Right renal cortex interstitium (tissue), 3 donors: ENCODE measurements at places on chromosomes 11 and 22. TPM values are rescaled to one million over a fixed set of nuclear protein-coding genes. Genes with fewer than 3 reads are reported as not detected.

The SLCO2B1 gene
- 6.7 TPM for polyA plus RNA-seq

The FAM180B gene
- polyA plus RNA-seq: 0.19 TPM

GRCh38 chr11:128871168-128871610 is 4.1 kb upstream of the KCNJ1 start:
- DNase-seq: no peak

- DNase-seq: no peak
Measured at GRCh38 chr11:68735646-68736045, 15.7 kb downstream of the TESMIN start.

DNA sequence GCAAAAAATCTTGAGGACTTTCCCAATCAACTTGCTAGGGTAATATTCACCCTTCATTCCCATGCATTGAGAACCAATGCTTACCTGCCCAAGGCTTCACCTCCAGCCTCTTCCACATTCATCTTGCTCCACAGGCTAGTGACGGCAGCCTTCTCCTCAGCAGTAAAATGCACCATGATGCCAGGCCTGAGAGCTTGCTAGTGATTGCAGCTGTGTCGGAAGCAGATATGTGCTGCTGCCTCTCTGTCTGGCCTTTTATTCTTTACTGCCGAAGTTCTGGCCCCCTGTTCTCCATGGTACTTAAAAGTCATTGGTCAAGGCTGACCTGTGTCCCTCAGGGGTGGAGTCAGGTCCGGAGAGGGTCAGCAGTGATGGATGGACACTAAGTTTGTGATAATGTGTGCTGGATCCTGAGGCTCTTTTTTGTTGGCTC is at the start of gene HBE1:
Gene HBE1, minus strand, starts transcription at position 231 of the 433 bp plus-strand sequence. Its CDS starts 55 bp downstream, at position 176.
- DNase-seq: no peak

DNA sequence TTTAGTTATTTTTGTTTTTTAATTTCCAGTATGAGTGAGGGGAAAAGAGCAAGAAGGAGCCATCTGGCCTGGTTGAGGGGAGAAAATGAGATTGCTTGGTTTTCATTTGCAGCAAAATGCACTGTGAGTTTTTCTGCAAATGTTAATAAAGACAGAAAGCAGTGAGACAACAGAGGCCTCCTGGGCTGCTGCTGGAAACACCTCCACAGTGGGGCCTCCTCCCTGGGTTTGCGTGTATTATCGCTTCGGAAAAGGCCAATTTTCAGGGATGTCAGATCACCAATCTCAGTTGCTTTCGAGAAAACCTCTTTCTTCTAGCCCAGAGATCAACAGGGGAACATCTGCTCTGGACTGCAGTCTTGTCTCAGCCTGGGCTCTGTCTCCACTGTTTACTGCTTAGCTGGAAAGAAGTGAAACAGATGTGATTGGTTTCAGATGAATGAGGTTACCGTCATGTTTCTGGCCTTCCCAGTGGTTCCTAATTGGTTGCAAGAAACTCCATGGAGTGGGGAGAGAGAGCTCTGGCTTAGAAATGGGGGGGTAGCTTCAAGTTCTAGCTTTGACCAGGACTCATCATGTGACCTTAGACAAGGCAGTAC is 17.3 kb downstream of the TSPAN18 start:
- no peak for DNase-seq

DNA sequence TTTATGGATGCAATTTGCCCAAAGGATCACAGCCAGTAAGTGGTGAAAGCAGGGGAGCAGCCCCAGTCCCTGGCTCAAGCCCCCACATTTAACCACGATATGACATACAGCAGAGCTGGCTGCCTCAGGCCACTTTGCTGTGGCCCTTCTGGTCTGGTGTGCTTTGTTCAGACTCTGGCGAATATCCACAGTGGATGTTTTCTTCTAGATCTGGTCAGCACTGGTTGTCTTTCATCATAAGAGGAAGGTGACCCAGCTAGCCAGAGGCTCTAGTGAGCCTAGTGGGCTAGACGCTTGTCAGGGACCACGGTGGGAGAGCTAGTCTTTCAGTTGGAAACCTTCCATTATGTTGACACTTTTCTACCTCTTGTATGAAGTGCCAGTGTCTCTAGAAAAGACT is 42.5 kb downstream of the DGCR2 start:
- DNase-seq: no peak

DNA sequence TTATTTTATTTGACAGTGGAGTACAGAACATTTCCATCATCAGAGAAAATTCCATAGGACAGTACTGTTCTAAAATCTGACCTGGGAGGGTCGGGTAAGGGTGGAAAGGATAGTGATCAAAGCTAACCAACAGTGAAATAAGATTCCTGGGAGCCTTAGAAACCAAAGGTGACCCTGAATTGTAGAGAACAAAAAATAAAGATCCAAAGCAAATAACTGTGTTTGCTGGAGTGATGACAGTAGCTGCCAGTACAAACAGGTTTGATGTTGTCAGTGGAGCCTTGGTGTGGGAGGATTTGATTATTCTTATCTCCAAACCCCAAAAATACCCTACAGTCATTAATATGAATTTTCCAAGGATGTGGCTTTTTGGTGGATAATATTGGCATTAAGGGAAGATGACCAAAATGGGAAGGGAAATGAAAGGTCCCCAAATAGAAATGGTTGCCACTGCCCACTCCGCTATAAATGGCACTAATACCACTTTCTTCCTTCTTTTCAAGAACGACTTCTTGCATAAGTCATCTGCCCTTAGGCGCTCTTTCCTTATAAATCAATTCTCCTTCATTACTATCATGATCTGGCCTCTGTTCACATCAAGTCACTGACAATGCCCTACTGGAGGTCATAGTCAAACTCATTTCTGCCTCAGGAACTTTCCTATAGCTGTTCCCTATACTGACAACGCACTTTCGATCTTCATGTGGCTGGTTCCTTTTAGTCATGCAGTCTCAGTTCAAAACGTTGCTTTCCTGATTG is 44.4 kb downstream of the EHF start:
- no peak for DNase-seq

DNA sequence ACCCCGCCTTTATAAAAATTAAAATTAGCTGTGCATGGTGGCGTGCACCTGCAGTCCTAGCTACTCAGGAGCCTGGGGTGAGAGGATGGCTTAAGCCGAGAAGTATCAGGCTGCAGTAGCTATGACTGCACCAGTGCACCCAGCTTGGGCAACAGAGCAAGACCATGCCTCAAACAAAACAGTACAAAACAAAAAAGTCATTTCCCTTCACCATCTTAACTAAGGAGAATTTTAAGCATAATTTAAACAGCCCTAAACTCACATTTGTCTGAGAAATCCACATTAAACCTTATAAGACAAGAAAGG is 23.3 kb upstream of the TFIP11 start:
- no peak for DNase-seq

DNA sequence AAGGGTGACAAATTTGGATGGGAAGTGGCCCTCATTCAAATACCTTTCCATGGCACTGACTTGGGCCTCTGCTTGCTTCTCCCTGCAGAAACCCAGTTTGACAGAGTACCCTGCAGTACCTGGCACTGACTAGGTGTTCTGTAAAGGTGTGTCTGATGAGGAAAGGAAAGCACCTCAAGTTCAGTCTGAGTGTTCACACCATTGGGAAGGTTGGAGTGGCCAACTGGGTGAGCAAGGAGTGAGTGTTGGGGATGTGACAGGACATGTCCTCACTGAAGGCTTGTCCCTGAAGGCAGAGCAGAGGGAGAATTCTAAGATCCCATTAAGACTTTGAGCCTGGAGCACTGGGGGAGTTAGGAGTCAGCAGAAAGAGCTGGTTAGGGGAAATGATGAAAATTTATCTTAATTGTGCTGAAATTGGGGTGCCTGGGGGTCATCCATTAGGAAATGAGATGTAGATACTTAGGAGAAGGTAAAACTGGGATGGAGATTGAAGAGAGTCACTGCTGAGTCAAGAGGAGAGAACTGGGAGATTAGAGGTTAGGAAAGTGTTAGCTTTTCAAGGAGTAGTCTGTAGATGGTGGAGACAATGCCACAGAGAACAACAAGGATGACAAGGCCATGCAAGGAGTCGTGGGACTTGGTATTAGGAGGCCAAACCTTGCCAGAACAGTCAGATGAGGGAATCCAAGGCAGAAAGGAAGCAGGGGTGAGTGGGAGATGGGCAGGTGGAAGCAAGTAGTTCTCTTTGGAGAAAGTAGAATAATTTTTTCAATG is 6.1 kb downstream of the SREBF2 start:
- DNase-seq: no peak
